Mucosa of descending colon (tissue), 3 donors: ENCODE measurements at places on chromosomes 3 and 15.

DNA sequence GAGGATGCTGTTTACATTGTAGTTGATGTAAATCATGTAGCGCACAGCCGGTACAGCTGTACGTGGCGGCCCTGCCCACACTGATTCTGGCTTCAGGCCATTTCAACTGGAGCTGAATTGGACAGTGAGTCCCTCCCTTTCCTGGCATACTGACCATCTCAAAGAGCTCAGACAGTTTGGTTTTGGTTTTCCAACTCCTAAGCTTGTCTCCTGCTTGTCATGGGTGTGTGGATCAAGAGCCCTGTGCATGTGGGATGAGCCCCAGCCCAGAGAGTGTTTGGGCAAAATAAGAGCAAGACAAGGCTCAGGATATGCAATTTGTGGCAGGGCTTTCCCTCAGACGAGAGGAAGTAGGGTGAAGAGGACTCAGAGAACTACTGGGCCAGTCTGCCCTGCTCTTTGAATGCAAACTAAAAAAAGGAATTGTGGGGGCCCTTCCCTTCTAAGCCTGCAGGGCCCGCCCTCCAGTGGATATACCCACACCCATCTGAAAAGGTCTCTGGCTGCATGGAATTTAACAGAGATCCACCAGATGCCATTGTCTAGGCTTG lies 13.3 kb downstream of the ITGA11 start:
- peak; percentile 72 for DNase-seq

DNA sequence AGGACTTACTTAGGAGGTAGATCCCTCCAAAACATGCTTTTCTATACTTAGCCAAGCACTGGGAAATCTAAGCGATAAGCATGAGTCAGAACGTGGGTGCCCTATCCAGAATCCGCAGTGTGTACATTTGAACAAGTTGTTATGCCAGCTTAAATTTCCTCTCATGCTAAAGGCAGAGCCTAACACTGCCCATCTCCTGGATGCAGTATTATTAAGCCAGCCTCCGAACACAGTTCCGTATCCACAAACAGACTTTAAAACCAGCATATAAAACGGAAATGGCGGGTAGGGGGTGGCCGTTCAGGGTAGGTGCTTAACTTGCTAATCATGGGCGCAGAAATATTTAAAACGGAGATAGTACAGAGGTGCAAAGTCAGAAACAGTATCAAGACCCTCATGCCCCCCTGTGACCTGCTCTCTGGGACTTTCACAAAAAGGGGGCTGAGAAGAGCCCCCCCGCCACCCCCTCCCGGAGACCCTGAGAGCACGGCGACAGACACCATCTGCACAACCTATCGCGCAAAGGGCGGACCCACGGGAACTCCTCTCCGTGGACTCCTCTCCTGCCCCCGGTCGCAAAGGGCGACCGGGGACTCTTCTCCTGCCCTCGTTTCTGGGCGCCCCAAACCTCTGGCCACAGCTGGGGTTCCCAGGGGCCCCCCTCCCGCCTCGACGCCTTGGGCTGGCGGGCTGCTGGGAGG lies 889 bp upstream of the LRRIQ4 start:
- DNase-seq = peak; percentile 22

DNA sequence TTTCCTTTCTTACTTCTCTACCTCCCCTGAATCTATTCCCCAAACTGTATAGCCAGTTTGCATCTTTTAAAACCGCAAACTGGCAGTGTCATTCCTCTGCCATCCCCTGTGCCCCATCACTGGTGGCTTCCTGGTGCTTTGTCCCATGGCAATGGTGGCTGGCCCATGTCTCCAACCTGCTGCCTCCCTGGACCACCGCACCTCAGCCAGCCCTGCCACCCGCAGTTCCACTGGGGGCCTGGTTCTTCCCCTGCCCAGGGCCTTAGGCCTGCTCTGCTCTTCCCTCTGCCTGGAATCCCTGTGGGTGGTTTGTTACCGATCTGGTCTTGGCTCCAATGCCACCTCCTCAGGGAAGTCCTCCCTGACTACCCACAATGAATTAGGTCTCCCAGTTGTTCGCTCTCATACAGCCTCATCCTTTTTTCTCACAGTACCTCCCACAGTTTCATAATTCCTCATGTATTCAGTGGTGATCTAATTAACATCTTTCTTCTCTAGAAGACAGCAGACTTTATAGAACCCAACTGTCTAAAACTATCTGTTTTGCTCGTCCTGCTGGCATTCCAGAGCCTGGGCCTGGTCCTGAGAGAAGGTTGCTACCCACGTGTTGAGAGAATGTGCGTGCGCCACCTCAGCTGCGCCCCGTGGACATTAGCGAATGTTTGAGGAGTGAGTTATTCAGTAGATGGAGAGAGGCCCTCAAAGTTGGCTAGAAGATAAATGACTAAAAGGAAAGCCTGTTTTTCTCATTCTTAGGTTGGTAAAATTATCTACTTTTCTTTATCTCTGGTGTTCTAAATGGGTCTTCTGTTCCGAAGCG lies 130.1 kb downstream of the DNAJB8 start:
- DNase-seq = no peak

DNA sequence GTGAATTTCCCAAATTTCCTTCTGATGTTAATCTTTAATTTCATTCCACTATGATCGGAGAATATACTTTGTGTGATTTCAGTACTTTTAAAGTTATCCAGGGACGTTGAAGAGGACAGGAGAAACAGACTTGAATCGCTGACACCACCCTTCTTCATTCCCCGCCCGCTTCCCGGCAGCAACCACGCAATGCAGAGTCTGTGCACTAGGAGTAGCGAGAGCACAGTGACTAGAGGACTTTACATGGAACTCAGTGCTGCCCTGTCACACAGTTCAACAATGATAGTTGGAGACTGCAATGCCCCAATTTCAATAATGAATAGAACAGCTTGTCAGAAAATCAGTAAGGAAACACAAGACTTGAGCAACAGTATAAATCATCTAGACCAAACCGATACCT lies 73.9 kb downstream of the RNF13 start:
- DNase-seq = no peak

- peak; percentile 60 for DNase-seq
Observed at GRCh38 chr15:33091983-33092693, 102.4 kb downstream of the FMN1 start.

DNA sequence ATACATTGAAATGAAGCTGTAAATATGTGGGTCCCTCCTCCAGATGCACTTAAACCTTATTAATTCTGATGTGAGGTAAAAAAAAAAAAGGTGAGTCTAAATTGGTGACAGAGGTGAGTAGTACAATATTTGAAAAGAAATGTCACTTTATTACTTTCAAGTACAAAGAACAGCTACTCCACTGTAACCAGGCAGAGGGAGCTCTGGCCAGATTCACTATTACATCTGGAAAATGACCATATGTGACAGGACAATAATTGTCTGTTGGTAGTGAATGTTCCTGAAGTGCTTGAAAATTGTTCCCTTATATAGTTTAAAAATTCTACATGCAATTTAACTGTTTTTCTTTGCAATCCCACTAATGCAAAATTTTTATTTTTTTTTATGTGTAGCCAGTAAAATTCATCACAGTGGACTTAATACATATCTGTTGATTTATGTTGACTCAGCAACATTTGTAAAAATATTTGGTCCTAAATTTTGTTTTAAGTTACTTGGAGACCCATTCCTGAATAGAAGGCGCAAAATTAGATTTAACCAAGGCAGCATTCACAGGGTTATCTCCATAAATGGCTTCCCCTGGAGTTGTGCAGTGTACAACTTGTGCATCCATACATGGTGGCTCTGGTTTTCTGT lies 231.9 kb upstream of the TBC1D5 start:
- DNase-seq = no peak

GRCh38 chr15:62491642-62492041 lies 326.6 kb upstream of the C2CD4B start:
- DNase-seq = no peak

- no peak for DNase-seq
Observed at GRCh38 chr3:124282751-124283651, 291.1 kb upstream of the ROPN1 start.
